ENCODE measurements at places on chromosomes 2 and 18.

DNA sequence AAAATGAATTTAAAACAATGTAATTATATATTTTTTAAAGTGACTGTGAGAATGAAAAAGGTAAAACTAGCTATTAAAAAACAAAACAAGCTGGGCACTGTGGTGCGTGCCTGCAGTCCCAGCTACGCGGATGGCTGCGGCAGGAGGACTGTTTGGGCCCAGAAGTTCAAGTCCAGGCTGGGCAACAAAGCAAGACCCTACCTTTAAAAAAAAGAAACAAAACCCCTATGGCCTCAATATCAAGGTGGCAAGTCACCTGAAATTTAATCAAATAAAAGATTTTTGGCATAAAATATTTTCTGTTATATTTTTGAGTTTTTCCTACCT is 46.9 kb upstream of the STRN start:
- no peak for DNase-seq

GRCh38 chr2:43340945-43341356 is 114.5 kb upstream of the ZFP36L2 start:
- DNase-seq, result no peak

- no peak for DNase-seq
Measured at GRCh38 chr2:64766841-64767669, 113.3 kb upstream of the SERTAD2 start.

- DNase-seq, result no peak
Measured at GRCh38 chr2:208062961-208063360, 37.6 kb upstream of the PLEKHM3 start.

- DNase-seq, result peak; percentile 85
Measured at GRCh38 chr2:96527286-96528005, 9.1 kb upstream of the ARID5A start.

GRCh38 chr2:96024336-96025193 is 10.2 kb downstream of the GPAT2 start:
- DNase-seq, result no peak

DNA sequence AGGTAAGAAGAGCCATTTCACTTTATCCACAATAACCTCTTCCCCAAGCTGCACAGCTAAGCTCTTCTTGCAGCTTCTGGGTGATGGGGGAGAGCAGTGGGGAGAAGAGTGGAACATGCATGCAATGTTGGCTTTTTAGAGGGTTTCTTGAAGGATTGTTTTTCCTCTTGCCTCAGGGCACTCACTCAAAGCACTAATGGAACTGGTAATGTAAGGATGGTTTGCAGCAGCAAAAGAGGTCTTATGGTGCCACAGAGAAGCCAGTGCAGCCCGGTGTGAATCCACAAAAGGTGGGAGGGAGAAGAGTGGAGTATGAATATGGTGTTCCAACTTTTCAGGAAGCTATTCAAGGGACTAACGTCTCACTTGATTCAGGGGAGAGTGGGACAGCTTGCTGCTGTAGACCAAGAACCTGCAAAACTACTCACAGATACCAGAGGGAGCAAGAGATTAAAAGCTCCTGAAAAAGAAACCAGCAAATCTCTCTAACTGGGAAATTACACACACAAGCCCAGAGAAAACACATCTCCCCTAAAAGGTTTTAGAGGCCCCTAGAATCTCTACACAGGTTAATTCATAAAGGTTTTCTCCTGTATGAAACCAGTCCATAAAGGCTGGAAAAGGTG is 116.4 kb downstream of the CHN1 start:
- DNase-seq, result no peak

DNA sequence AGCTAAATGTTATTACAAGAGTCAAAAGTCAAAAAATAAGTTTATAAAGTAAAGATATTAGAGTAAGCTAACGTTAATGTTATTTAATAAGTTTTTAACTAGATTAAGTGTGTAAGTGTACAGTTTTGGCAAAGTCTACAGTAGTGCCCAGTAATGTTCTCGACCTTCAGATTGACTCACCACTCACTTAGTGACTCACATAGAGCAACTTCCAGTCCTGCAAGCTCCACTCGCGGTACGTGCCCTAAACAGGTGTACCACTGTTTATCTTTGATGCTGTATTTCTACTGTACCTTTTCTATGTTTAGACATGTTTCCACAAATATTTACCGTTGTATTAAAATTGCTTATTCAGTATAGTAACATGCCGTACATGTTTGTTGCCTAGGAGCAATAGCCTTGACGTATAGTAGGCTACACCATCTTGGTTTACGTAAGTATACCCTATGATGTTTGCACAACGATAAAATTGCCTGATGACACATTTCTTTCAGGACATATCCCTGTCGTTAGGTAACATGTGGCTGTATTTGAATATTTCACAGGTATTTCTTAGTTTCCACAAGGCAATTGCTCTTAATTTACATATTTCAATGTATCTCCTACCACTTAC is 1641.9 kb upstream of the PIK3C3 start:
- no peak for DNase-seq

DNA sequence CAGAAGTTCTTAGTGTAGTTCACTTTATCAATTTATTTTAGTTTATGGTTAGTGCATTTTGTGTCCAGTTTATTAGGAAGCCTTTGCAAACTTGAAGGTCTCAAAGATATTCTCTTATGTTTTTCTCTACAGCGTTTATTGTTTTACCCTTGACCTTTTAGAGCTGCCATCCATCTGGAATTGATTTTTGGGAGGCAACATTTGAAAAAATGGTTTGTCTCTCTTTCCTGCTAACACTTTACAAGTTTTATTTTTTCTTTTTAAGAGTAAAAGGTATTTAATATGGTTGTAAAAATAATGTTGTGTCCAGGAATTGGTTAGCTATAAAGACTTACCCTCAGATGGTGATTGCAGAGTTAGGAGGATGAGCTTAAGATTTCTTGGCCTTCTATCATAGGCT is 14.0 kb downstream of the GORASP2 start:
- no peak for DNase-seq

- DNase-seq, result no peak
Measured at GRCh38 chr2:48454504-48454903, 75.5 kb upstream of the STON1 start.

DNA sequence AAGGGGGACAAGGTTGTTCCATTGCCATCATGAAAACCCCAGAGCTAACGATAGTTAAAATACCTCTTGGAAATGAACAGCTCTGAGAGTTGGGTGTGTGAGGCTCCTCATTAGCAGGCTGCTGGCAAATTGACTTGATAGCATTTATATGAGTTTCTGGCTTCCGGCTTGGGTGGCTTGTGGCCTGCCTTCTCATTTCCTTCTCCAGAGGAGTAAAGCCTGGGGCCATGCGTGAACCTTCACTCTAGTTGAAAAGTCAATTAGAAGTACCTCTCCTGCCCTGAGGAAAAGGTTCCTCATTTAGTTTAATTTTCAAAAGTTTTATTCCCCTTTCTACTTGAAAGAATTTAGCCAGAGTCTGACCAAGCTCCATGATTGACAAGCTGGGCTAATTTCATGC is 67.1 kb downstream of the MGAT5 start:
- peak; percentile 36 for DNase-seq

- no peak for DNase-seq
Measured at GRCh38 chr2:127423478-127423843, 5.2 kb downstream of the PROC start.

DNA sequence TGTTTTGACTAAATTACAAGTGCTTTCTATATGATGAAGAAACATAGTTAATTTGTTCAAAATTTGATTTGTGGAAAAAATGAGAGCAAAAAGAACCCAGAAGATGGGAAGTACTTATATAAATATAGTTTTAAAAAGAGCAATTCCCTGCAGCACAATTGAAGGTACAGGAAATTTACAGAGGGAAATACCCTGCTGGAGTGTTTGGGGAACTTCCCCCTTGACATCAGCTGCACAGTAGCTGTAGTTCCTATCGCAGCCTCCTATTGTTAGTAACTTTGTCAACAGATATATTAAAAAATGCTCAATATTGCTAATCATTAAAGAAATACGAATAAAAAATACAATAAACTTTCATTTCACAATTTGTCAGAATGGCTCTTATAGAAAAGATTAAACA is 1118.8 kb upstream of the ZEB2 start:
- no peak for DNase-seq

- DNase-seq, result no peak
Measured at GRCh38 chr18:7334973-7335568, 104.2 kb downstream of the LRRC30 start.

DNA sequence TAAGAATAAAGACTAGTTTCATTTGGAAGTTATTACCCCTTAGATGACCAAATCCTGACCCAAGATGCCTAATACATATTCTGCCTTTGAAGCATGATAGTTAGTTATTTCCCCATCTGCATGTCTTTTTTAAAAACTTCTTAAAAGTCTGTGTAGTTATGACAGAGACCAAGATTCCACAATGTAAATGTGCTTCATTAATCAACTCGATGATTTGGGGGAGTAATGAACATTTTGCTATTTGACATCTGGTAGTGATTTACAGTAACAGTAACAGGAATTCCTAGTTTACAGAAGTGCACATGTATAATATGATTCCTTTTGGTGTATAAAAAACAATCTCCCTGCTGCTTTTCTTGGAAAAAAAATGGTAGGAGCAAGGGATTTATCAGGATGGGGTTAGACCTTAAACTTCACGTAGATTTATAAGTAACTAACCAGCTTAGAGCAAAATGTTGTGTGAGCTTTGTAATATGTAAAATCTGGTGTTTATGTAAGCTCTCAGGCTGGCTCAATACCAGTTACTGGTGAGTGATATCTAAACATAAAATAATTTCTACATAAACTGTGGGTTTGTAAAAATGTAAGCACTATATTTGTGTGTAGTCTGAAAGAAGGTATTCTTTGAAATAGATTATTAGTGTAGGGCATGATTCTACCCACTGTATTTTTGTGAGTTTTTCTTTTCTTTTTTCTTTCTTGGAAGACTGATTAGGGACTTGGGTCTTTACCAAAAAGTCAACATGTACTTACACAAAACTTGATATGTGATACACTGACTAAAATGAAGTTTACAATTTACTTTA is 641.6 kb downstream of the EPHA4 start:
- DNase-seq, result no peak

DNA sequence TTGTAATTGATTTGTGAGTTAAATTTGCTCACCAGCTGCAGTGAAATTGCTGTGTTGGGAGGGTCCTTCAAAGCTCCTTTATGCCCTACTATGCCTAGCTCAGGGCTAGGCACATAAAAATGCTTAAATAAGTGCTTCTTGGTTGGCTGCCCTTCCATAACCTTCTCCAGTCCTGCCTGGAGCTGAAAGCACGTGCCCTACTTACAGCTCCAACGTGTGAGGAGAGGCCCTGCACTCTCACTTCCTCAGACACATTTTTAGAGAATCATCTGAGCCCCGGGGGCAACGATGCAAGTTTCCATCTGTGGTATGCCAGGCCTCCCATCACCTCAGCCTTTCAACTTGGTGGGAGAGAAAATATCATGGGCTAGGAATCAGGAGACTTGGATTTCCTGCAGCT is 202.7 kb downstream of the BCL11A start:
- DNase-seq, result no peak

DNA sequence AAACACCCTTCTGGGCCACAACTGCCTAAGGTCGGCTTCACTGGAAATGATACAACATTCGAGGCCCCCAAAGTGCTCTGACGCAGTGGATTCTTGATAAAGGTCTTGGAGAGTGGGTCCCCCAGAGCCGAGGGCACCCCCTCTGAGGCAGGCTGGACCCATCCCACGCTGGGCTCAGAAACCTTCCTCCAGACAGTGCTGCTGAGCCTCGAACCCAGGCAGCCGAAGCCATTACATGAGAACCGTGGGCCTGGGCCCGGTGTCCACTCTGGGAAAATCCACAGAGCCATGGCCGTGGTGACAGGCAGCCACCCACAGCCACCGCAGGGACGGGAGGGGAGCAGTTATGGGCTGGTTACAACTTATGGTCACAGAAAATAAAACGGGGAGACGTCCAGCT is 81.4 kb upstream of the ID2 start:
- DNase-seq, result no peak

- no peak for DNase-seq
Measured at GRCh38 chr2:73187549-73187948, 14.8 kb upstream of the NOTO start.

DNA sequence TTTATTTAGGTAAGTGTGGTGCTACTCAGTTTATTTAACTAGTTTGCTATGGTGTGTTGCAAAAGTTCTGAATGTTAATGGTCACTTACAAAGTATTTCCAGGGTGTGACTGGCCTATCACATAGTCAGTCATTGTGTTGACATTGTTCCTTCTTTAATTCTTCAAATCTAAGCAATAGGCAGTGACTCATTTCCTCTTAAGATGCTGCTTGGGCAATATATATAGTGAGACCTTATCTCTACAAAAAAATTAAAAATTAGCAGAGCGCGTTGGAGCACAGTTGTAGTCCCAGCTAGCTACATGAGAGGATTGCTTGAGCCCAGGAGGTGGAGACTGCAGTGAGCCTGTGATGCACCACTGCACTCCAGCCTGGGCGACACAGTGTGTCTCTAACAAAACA is 5.8 kb upstream of the CCDC88A start:
- DNase-seq, result no peak

- DNase-seq, result no peak
Measured at GRCh38 chr2:71736091-71736861, 282.9 kb downstream of the DYSF start.

GRCh38 chr2:215019521-215020145 is 118.8 kb downstream of the ABCA12 start:
- DNase-seq, result no peak

- DNase-seq, result no peak
Measured at GRCh38 chr2:3451169-3451568, 68.2 kb downstream of the ADI1 start.

- no peak for DNase-seq
Measured at GRCh38 chr18:70072678-70073077, 125.0 kb upstream of the CD226 start.

DNA sequence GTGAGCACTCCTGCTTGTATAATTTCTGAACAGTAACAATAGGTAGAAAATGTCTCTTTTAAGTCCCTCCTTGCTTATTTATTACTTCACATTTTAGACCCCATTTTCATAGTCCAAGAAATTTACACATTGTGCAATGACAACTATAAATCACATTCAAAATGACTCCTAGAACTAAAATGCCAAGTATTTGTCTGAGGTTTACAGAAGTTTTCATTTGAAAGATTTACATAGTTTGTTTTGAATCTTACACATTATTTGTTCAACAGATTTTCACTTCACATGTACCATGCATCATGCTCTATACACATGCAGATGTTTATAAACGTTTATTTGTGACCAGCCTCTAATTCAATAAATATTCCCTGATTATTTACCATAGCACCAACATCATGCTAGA is 15.7 kb upstream of the TRIB2 start:
- no peak for DNase-seq

- DNase-seq, result no peak
Measured at GRCh38 chr2:59926731-59927130, 626.7 kb downstream of the BCL11A start.

All from stimulated activated CD8-positive, alpha-beta memory T cell treated with anti-CD3 and anti-CD28 coated beads, Interleukin-4, amount 100 ng/mL, for 48 hours (primary cell).